ENCODE measurements at places on chromosomes 12 and 14. TPM values are rescaled to one million over a fixed set of nuclear protein-coding genes. Genes with fewer than 3 reads are reported as not detected.

- DNase-seq: no peak
These were observed 117.9 kb downstream of the DPF3 start for GRCh38 chr14:72775923-72776554.

Gene LMO3
- not detected for polyA plus RNA-seq

- no peak for DNase-seq
These were observed 41.6 kb downstream of the ITPK1 start for GRCh38 chr14:93073910-93074769.

Gene GMFB
- polyA plus RNA-seq: 62.3 TPM

GRCh38 chr12:122503147-122503751, 2.5 kb upstream of the ZCCHC8 start:
- no peak for DNase-seq

GRCh38 chr14:58362798-58363412, 32.8 kb upstream of the TOMM20L start:
- peak; percentile 18 for DNase-seq

- DNase-seq: no peak
These were observed 82.1 kb upstream of the FERMT2 start for GRCh38 chr14:53032838-53033390.

GRCh38 chr14:105315211-105315721, 718 bp downstream of the PACS2 start:
- peak; percentile 35 for DNase-seq

- no peak for DNase-seq
These were observed 125.6 kb upstream of the FGD4 start for GRCh38 chr12:32273712-32274111.

- DNase-seq: no peak
These were observed 110.0 kb upstream of the EEA1 start for GRCh38 chr12:93039062-93039461.

Gene DGKA
- polyA plus RNA-seq: 21.0 TPM

DNA sequence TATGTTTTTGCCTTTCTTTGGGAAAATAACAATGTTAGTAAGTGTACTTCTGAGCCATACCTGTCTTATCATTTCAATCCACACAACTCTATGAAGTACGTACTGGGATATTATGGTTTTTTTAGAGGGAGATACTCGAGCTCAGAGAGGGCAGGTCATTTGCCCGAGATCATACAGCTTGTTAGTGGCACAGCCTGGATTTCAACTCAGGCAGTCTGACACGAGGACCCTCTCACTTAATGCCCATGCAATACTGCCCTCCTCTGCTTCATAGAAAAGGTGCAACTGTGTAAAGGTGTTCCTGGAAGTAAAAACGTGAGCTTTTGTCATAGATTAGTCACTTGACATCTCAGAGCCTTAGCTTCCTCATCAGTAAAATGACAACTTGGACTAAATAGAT, 128.0 kb downstream of the NDUFA12 start:
- DNase-seq: peak; percentile 69

Gene BMAL2
- 13.5 TPM for polyA plus RNA-seq

Measured in A549 (cell line).